NCI-H2081 treated with DMSO at 0.1 percent for 48 hours (cell line): ENCODE measurements at places on chromosomes 1 and 21.

DNA sequence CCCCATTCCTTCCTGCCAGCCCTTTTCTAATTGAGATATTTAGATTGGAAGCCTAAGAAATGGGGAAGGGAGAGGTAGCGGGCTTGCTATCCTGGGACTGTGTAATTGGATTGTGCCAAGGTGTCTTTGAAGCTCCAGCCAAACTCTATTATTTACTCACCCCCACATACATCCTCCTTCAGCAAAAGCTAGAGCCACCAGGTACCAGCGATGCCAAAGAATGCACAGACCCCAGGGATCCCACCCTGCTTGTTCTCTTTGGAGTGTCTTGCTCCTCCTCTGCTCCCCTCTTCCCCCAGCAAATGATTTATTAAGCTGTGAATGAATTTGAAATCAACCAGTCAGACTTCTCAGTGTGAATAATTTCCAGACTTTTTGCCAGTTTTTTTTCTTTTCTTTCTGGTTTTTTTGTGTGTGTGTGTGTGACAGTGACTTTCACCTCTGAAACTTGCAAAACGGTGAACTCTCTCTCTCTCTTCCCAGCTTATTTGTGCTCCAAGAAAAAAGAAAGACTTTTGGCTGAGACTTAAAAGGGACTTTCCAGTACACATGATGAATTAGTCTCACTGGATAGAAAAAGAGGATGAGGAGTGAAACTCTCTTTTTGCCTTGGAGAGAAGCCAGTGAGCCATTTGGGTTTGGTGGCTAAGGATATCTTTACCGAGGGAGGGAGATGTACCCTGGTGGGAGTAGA lies 1.8 kb downstream of the VASH2 start:
- DNase-seq: no peak

- DNase-seq: no peak
Observed at GRCh38 chr1:111219557-111220286, 7.8 kb upstream of the CHI3L2 start.

GRCh38 chr1:19679691-19680090 lies 15.0 kb downstream of the HTR6 start:
- DNase-seq: no peak

DNA sequence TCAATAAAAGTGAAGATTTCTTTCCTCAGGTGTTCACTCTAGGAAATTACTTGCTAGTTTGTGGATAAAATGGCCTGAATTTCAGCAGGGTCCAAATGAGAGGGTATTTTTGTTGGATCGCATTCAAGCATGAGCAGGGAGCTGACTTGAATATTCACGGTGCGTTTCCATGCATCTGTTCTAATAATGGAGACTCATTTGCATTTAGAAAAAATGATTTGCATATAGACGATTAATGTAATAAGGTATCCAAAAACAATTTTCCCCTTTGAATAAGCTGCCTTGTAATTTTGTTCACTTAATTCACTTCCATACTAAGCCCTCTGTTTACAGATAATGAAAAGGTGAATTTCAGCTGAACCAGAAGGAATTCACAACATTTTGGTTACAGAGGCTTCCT lies 130.9 kb upstream of the AJAP1 start:
- no peak for DNase-seq

DNA sequence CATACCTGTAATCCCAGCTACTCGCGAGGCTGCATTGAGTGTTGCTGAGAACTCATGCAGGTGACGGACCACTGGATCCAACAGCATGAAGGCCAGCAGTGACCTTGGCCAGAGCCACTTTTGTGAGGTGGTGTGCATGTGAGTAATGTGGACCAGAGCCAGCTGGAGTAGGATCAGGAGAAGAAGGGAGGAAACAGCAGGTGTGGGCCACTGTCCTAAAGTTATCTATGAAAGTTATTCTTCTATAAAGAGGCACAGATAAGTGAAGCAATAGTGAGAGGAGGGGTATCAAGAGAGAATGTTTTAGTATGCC lies 47.8 kb downstream of the TCP10L start:
- DNase-seq: no peak

DNA sequence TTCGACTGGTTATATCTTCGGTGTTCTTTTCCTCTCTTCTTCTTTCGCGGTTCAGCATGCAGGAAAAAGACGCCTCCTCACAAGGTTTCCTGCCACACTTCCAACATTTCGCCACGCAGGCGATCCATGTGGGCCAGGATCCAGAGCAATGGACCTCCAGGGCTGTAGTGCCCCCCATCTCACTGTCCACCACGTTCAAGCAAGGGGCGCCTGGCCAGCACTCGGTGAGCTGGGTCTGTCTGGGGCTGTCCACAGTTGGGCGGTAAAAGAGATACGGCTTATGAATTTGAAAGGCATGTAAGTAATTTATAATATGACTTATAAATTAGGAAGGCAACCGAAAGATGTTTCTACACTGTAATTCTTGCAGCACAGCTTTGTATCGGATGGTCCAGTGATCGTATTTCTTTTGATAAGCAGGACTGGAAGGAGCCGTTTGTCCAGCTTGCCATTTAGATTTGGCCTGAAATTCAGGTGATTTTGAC lies 334 bp downstream of the CTH start:
- no peak for DNase-seq

- no peak for DNase-seq
Observed at GRCh38 chr1:203085528-203086406, at the start of gene MYOG. MYOG (minus strand) TSS chr1:203086012; CDS start chr1:203085961, 51 bp downstream.

- no peak for DNase-seq
Observed at GRCh38 chr1:201189085-201189484, 1.5 kb upstream of the IGFN1 start.

DNA sequence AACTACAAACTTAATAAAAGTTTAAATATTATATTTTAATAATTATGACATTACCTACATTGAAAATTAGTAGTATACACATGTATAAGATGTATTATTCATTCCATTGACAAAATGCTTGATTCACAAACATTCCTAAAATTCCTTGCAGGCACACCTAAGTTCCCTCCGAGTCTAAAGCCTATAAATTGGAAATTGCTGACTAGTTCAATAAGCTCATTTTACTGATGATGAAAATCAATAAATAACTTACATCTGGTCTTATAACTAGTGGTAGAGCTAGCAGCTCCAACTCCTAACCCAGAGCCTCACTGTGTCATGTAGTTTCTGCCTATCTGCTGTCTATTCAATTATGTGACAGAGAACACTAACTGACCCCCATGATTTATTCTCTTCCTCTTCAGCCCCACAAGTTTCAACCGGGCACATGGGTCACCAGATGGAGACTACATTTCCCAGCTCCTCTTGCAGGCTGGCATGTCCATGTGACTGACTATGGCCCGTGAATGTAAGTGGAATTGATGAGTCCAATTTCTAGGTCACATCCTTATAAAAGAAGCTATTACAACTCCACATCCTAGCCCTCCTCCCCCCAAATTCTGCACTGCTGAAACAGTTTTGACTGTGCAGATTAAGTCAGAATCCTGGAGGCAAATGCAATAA lies 29.6 kb upstream of the LRRC8D start:
- DNase-seq: no peak

GRCh38 chr21:28683982-28684752 lies 308.5 kb downstream of the LTN1 start:
- DNase-seq: no peak

DNA sequence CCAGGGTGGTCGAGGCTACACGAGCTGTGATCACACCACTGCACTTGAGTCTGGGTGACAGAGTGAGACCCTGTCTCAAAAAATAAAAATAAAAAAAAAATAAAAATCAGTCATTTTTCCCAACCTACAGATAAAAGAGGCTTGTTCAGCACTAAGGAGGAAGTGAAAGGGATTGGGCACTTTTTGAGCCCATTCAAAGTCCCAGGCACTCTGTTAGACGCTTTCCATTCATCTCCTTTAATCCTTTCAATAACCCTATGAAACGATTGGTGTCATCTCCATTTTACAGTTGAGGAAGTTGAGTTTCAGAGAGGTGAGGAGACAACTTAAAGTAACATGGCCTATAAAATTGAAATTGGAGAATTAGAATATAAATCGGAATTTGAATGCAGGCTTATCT lies 10.4 kb upstream of the AGO4 start:
- no peak for DNase-seq

DNA sequence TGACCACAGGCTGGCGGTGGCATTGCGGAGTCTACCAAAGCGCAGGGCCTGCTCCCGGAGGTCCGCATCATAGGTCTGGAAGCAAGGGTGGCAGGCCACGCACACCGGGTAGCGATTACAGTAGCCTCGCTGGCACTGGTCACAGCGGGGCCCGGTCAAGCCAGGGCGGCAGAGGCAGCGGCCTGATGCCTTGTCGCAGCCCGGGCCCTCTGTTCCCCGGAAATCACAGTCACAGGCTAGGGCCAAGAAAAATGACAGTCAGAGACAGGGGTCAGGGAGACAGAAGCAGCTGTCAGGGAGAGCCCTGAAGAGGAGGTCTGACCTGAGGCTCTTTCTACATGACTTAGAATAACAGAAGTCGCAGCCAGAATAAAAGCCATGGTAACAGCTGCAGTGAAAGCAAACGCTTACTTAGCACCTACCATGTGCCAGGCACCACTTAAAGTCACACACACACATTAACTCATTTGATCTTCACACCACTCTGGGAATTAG lies 26.4 kb downstream of the LAMB3 start:
- no peak for DNase-seq

GRCh38 chr1:219757890-219758289 lies 145.0 kb upstream of the ZC3H11B start:
- DNase-seq: no peak
